ENCODE measurements at places on chromosomes 3 and 15.

DNA sequence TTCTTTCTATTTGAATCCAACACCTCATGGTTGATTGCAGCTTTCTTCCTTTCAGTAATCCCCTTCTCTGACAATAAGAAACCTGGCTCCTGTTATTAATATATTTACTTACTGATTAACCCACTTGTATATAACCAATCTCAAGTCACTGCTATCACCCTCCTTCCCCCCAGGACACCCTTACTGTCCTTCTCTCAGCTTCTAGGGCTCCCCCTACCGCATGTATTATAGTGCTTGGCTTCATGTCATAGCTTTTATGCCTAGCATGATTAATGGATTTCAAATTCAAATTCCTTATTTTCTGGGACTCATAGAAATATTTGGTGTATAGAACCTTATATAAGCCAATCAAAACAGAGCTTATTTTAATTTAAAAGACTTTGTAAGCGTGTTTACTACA, 75.7 kb upstream of the BNIP2 start:
- no peak for DNase-seq

DNA sequence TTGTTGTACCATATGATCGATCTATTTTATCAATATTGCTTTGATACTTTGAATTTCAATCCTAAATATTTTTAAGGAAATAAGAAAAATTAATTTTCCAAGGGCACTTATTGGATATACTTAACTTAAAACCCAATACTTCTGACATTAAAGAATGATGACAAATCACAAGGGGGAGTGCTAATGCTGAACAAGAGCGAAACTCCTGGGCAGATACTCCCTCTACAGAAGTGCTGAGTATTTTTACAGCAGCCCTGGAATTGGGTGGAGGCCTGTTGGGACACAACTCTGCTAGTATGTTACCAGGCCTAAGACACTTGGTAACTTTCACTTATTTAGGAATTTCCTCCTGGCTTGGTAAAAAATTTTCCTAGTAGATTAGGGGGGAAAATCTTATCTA, 46.2 kb downstream of the DENND6A start:
- DNase-seq = no peak

- DNase-seq = no peak
Observed at GRCh38 chr15:32218666-32219065, 184.4 kb downstream of the GOLGA8K start.

GRCh38 chr3:168054447-168054846, 41.3 kb downstream of the GOLIM4 start:
- no peak for DNase-seq

DNA sequence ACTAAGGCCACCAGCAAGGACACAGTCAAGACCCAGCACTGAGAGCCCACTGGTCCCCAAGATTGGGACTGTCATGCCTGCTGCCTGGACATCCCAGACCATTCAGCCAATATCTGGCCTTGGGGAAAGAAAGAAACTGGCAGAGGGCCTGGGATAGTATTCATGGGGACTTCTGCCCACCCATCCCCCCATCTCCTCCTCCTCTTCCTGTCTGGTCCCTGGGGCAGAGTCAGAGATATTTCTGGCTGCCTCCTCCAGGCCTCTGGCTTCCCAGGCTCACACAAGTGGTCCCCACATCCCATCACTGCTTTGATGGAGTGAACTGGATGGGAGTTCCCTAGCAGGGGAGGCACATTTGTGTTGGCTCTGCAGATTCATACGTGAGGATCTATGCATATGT, 4.2 kb upstream of the RASL12 start:
- no peak for DNase-seq

GRCh38 chr3:119025171-119025795, 9.4 kb downstream of the IGSF11 start:
- no peak for DNase-seq

DNA sequence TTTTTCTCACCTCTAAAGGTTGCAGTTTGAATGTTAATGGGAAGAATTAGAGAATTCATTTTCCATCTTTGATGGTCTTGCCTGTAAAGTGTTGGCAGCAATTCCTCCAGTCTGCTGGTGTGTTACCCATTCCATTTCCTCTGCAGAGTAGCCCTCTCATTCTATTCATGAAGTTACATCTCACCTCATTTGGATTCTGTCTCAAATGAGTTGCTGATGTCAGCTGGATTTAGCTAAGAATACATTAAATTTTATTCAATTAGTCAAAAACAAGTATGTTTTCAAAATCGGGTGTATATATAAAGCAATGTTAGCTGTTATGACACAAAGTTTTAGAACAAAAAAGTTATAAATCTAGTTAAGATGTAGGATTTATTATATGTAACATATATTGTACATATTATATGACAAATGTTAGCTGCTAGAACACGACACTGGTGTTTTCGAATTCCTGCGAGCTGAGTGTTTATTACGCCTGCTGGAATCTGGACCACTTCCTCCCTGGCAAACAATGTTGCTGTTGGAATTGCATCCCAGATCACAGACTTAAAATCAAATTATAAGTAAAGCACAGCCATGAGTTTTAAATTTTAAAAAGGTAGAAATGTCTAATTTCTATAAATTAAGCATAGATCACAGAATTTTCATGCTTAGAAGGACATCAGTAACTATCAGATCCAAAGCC, 516.2 kb downstream of the OCA2 start:
- DNase-seq = no peak

- DNase-seq = no peak
Observed at GRCh38 chr3:126035362-126036050, 48.4 kb downstream of the SLC41A3 start.

DNA sequence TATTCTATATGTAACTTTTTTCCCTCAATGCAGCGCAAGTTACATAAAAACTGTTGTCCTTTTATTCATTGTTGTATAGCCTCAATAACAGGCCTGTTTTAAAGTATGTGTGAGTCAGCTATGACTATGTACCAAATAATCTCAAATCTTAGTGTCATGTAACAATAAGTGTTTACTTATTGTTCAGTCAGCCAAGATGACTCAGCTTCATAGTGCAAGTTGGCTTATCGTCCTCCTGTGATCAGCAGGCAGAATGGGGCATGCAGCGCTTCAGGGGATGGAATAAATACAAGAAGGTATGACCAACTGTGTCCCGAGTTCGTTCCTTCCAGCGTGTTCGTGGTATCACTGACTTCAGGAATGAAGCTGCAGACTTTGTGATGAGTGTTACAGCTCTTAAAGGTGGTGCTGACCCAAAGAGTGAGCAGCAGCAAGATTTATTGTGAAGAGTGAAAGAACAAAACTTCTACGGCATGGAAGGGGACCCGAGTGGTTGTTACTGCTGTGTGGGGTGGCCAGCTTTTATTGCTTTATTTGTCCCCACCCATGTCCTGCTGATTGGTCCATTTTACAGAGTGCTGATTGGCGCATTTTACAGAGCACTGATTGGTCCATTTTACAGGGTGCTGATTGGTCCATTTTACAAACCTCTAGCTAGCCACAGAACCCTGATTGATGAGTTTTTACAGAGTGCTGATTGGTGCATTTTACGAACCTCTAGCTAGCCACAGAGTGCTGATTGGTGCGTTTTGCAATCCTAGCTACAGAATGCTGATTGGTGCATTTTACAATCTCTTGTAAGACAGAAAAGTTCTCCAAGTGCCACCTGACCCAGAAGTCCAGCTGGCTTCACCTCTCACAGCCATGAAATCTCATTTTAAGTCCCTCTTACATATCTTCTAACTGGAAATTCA, 1016.0 kb downstream of the MCTP2 start:
- DNase-seq = no peak

GRCh38 chr15:74124196-74124595, 6.2 kb upstream of the ISLR2 start:
- no peak for DNase-seq

DNA sequence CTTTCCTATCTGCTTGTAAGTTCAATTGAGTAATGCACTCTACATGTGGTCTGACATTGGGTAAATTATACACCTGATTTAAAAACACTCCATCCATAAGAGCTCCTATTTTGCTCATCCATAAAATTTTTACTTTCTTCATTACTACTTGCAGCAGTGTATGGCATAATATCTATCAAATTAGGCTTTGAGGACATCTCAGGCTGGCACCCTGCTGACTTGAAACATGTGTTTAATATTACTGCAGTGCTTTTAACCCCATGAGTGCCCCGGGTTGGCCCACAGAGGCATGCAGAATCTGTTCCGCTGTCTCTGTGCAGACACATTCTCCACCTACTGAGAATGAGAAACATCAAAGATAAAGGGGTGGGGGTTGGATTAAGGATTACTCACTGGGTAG, 249.9 kb upstream of the DNAJC19 start:
- no peak for DNase-seq

DNA sequence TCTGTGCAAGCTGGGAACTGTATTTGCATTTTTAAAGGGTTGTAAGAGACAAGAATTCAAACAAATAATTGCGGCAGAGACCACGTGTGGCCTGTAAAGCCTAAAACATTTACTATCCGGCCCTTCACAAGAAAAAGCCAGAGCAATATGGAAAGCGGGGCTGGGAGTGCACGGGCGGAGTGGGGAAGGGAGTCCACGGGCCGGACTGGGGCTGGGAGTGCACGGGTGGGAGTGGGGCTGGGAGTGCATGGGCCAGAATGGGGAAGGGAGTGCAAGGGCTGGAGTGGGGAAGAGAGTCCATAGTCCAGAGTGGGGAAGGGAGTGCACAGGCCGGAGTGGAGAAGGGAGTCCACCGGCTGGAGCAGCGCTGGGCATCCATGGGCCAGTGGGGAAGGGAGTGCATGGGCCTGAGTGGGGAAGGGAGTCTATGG, 41.2 kb downstream of the KLF15 start:
- no peak for DNase-seq

DNA sequence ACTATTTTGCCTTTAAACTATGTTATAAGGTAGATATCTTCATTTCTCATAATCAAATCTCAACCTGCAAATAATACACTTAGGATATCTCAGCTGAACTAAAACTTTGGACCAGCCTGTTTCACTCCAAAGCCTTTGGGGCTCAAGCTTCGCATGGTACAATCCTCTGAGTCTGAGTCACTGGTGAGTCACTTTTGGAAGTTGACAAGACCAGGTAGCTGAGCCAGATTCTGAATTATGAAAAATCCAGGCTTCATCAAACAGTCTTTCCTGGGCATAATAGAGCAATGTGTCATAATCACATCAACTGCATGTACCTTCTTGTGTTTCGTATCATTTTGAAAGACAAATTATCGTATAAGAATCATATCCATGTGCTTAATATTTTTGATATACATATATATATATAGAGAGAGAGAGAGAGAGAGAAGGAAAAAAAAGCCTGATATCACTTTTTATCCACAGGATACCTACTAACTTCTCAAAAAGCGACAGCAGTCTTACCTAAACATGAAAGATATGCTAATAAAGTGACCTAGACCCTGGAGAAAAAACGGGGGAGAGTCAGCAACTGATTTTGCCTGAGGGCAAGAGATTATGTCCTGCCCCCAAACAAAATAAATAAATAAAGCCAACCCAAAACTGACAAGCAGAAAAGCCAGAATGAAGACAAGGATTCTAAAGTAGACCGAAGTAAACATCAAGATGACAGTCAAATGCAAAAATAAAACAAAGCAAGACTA, 263.9 kb upstream of the TGFBR2 start:
- no peak for DNase-seq

DNA sequence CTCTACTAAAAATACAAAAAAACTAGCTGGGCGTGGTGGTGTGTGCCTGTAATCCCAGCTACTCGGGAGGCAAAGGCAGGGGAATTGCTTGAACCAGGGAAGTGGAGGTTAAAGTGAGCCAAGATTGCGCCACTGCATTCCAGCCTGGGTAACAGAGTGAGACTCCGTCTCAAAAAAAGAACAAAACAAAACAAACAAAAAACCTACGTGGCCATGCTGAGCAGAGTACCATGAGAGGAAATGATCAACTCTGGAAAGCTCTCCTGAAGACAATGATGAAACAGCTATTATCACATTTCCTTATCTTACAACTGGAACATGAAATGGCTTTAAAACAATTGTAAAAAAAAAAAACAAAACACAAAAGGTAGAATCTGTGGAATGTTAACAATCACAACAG, 75.2 kb downstream of the CHSY1 start:
- DNase-seq = no peak

DNA sequence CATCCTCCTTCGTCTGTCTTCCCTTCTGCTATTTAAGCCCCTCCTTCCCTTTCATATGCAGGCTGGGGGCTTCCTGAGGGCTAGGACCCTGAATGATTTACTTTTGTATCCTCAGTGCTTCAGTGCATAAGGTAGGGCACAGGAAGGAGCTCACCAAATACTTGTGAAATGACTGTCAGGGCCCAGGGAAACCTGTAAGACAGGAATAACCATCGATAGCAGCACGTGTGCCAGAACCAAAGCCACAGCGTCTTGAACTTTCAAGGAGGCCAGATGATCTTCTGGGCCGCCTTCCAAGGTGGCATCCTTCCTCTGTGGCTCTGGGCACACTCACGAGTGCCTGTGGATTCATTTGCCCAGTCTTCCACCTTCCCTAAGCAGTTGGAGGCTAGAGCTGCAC, 3.9 kb downstream of the TMED3 start:
- no peak for DNase-seq

- no peak for DNase-seq
Observed at GRCh38 chr3:51706021-51706485, 815 bp upstream of the GRM2 start.

- no peak for DNase-seq
Observed at GRCh38 chr3:13836658-13837587, 42.9 kb downstream of the WNT7A start.

DNA sequence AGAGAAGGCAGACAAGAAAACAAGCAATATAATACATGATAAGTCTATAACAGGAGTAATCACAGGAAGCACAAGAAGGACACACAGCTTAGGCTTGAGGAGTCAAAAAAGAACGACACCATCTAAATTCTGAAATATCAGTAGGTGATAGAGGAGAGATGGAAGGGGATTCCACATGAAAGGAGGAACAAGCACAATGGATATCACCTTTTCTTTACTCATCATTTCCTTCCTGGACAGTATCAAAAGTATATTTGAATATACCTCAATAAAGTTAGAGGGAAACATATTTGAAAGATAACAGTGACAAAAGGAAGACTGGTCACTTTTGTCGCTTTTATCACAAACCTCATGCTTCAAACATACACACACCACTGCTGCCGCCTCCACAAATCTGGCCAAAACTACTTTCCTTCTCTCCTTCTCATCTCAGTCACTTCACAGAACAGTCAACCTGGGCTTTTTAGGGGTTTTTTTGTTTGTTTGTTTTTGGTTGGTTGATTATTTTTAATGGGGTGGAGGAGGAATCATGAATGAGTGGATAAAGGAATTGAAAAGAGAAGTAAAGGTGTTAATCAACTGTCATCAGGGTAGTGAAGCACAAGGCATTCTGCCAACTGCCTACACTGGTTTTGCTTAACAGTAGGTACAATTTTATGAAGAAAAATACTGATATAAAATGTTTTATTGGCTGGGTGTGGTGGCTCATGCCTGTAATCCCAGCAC, 18.5 kb downstream of the DENND4A start:
- no peak for DNase-seq

All from upper lobe of left lung (tissue), 6 donors.